Stimulated activated CD4-positive, alpha-beta T cell treated with anti-CD3 and anti-CD28 coated beads, Interleukin-15, amount 100 ng/mL, for 48 hours (primary cell): ENCODE measurements at places on chromosomes 3 and 15.

- DNase-seq = no peak
These were observed 18.3 kb downstream of the TMED3 start for GRCh38 chr15:79329171-79329611.

- DNase-seq = no peak
These were observed 177.9 kb upstream of the DPH6 start for GRCh38 chr15:35723852-35724251.

GRCh38 chr3:134197681-134198261 lies 52.9 kb downstream of the RYK start:
- no peak for DNase-seq

DNA sequence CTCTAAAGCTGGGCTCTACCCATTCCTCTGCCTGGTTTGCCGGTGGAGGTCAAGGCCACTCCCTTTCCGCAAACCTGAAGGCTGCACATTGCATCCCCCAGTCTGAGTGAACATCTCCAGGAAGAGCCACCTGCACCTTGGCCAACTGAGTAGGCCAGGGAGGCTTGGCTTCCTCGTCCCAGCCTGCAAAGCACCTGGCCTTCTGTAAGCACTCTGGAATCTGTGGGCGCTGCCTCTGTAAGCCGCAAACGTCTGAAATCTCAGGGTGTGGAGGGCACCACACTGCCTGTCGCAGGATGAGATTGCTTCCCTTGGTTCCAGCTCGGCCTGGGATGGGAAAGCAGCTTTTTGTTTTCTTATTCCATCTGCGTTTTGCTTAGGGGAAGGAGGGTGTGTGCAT lies 81.3 kb downstream of the SEC22A start:
- no peak for DNase-seq

DNA sequence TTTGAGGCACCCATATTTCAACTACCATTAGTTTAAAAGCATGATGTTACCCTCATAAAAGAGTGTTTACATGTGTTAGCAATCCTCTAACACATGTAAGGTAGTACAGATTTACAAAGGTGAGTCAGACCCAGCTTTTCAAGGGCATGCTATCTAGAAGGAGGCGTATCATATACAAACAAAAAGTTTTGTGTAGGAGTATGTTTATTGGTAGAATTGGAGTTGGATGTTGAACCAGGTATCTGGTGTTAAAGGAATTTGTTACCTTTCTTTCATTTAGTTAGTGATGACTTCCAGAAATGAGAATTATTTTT lies 2.4 kb downstream of the HACD3 start:
- DNase-seq = no peak

GRCh38 chr3:11413071-11413470 lies 140.9 kb downstream of the ATG7 start:
- DNase-seq = no peak

GRCh38 chr3:164004205-164004604 lies 1074.1 kb downstream of the SI start:
- no peak for DNase-seq

DNA sequence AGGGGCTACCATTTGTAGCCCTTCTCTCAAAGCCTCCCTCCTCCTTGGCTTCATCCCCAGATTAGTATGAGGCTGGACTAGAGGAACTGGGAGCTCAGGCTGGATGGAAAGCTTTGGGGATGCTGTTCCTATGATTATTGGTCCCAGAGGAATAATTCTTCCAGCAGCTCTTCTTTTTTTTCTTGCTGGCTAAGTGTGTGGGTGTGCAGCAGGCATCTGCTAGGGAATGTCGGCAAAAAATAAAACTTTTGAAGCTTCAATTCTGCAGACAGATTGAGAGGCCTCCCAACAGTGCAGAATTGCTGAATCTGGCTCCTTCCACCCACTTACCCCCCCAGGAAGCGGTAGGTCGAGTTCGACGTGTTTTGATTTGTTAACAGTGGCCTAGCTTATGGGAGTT lies 138.5 kb upstream of the ANKRD28 start:
- no peak for DNase-seq

DNA sequence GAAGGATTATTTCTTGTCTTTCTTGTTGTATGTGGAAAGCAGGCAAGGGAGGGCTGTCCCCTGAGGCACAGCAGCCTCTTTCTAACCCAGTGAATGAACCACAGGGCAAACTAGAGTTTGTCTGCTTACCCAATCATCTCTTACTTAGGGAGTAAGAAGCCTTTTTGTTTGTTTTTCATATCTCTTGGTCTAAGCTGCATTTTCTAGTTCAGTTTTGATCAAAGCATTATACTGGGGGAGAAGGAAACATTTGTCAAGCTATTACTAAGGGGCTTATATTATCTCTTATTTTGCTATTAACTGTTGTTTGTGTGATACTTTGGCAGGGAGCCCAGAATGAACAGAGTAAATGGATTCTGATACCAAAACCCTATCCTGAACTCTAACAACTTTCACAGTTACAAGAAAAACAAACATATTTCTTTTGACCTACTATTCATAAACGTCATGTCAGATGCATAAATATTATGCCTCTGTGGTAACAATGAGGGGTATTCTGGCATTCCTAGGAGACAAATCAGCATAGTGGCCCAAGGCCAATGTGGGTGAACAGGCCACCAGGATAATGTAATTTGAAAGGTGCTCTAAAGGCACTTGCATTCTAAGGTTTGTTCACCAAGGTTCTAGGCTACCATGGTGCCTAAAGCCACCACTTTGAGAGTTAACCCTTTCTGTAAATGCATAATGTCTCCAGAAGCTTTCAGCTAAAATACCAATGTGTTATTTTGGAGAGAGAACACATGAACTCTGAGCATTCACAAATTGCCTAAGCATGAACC lies 271.6 kb upstream of the ZPLD1 start:
- DNase-seq = no peak

DNA sequence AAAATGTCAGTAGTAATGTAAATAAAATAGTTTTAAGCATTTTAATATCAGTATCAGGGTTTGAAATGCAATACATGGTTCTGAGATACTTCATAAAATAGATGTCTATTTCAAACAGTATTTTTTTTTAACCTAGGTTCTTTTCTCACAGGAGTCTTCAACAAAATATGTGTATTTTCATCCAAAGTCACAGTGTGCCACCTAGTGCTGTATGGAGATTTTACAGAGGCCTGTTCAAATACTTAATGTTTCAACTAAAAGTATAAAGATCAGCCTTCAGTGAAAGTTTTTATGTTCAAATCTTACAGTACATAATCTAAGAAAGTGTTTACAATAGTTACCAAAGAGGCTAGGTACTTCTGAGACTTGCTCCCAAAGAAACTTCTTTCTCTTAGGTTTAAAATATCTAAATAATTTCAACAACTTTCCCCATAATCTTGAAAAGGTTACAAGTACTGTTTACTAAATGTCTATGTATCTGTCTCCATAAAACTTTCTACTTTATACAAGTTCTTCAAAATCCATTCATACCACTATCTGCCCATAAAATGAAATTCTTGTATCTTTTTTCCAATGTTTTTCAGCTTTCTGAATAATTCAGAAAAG lies 38.3 kb downstream of the SCAPER start:
- DNase-seq = no peak

DNA sequence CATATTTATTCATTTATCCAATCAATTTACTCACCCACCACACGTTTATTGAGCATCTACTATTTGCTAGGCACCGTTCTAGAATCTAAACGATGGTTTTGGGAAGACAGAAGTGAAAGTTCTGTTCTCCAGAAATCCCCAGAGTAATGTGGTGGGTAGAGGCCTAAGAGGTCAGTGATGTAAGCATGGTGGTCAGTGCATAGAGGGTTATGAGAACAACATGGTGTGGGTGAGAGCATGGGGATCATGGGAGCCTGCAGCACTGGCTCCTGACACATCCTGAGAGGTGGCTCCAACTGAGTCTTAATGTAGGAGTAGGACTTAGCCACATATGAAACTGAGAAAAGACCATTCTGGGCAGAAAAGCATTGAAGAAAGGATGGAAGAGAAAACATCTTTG lies 85.3 kb upstream of the TNFAIP8L3 start:
- no peak for DNase-seq

DNA sequence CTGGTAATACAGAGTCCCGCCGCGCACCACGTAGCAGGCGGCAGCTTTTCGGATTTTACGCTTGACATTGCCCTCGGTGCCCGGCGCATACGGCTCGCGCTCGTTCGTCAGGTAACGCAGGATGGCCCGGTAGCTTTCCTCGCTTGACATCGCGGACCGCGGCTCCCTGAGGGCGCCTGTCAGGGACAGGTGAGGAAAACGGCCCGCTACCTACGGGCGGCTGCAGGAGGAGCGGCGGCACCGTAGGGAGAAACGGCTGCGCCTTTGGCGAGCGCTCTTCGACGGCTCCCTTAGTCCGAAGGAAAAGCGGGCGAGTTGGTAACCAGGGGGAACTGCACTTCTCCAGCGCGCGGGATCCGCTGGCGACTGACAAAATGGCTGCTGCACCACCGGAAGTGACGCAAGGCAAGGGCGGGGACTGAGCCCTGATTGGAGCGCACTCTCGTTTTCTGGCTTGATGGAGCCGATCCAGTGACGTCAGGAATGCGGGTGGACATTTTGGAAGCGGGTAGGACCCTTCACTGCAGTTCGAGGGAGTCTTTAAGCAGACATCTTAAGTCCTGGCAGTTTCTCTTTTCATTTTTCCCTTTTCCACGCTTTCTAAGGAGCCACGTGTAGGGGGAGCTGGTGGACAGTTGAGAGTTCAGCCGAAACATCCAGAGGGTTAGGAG lies at the start of gene ZBTB11:
TSS of gene ZBTB11 (minus strand) at position 368 of the 671 bp plus-strand sequence. CDS start at position 150, 218 bp downstream.
- peak; percentile 99 for DNase-seq

DNA sequence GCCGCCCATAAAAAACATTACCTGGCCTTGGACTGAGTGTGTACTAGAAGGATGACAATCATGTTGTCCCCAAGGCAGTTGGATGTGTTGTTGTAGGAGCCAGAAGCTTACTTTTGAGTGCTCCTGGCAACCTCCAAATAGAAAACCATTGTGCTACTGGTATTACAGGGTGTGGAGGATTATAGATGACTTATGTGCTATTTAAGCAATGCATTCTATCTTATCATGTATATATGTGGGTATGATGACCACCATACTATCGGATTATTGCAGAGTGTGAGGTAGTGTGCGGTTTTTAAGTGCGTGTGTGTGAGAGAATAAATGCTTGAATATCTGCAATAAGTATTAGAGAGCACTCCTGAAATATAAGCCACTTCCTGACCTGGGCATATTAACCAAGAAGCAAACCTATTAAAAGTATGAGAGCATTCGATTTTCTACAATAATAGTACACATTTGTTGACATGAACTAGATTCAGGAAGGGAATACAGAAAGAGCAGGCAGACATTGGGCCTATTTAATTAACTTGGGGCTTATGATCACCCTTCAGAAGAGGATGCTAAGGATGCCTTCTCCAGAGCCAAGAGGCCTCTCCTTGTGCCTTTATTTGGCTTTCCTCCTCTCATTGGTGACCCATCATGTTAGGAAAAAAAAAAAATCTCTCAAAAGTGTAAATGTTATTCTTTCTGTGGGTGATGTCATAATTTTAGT lies 11.7 kb upstream of the MBNL1 start:
- no peak for DNase-seq

- DNase-seq = no peak
These were observed 3.6 kb upstream of the DNAJB8 start for GRCh38 chr3:128470134-128470899.

- DNase-seq = no peak
These were observed 4.0 kb upstream of the FMN1 start for GRCh38 chr15:33198541-33198940.

DNA sequence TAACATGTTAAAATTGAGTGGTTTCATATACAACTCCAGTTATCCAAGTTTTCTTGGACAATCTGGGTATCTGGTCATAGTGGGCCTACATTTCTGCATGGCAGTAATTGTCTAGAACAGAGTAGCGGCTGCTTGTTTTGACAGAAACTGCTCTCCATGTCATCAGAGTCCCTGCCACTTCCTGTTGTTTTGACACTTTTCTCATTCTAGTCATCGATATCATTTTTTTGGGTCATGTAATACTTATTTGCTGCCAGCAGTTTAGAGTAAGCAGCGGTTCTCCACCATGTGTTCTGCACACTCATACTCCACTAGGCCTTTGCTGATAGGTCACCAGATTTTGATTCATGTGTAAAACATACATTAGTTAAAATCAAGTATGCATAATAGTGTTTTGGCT lies 81.5 kb downstream of the SLC25A26 start:
- DNase-seq = no peak

DNA sequence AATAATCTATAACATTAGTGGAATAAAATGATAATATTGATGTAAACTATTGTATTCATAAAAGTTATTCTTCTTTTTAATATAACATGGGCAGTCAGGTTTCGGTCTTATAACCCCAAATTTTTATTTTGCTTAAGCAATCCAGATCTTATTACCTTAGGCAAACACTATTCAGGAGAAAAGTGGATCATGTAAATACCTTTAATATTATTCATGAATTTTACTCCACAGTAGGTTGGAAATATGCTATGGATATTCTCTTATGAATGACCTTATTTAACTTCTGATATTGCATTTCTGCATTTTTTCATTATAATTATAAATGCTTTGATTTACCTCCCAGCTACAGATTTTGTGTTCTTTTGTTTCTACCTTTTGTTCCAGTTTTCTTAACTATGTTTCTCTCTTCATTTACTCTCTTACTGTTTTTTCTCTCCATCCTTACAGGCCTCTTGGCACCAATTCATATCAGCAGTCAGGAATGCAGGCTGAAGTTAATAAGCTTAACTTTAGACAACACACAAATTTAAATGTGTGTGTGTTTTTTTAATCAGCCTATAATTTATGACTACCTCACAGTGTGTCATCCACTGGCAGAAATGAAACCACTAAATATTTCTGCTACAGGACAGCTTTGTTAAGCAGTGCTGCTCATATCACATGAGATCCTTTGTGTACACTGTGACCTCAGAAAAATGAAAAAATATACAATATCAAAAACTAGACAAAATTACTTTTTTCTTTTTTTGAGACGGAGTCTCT lies 111.0 kb downstream of the NSUN3 start:
- no peak for DNase-seq

GRCh38 chr3:141525814-141526213 lies 39.0 kb downstream of the RASA2 start:
- no peak for DNase-seq

DNA sequence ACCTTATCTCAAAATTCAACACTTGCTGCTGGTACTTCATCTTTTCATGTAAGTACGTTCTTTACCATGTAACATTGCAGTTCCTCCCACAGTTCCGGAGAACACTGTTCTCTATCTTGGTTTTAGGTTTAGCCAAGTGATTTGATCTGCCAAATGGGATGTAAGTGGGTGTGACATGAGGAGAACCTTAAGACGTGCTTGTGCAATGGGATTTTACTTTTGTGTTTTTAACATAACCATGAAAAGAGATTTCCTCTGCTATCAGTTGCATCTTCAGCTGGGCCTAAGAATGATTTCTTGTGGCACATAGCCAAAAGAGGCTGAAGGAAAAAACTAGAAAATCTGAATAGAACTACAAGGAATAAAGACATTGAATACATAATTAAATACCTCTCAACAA lies 894.5 kb upstream of the ALCAM start:
- no peak for DNase-seq

GRCh38 chr3:194691481-194692283 lies 6.0 kb downstream of the FAM43A start:
- DNase-seq = no peak

- DNase-seq = no peak
These were observed 67.5 kb upstream of the AKAP13 start for GRCh38 chr15:85312929-85313331.

GRCh38 chr15:70053001-70053715 lies 44.6 kb downstream of the TLE3 start:
- no peak for DNase-seq
